Esophagus squamous epithelium (tissue), 5 donors: ENCODE measurements at places on chromosomes 2 and 18.

DNA sequence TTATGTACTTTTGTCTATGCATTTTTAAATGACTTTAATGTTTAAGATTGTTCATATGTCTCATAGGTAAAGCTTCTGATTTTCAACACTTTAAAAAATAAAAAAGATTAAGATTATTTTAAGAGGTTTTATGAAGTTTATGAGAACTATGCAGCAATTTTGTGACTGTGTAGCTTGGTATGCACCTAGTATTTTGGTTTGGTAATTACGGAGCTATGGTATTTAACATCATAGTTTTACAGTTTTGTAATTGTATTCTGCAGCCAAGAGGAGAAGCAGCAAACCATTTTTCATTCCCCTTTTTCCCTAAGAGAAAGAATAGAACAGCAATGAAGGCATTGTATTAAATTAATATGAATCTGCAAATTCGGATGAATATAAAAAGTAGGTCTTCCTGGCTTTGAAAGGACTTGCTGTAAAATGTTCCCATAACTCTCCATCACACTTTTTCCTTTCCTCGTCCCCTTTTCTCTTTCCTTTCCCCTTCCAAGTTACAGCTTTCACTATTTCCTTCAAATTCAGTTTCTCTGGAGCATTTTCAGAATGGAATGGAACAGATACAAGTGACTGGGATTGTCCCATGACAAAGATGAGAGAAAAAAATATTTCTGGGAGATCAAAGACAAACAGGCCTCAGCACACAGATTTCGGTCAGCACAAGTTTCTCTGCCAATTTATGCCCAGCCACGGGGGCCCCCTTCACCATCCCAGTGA is 26.1 kb upstream of the PIEZO2 start:
- DNase-seq: no peak

DNA sequence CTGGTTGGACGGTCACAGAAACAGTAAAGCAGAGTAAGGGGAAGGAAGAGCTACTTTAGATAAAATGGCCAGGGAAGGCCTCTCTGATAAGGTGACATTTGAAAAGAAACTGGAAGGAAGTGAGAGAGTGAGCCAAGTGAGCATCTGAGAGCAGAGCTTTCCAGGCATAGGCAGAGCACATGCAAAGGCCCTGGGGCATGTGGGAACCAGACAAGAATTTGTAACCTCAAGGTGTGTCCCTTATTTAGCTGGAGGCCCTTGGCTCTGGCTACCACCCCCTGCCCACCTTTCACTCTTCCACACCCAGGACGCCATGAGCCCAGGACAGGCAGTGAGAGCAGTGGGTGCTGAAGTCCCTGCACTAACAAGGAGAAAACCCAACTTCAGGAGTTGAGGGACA is 116.0 kb downstream of the CELF4 start:
- DNase-seq: no peak

DNA sequence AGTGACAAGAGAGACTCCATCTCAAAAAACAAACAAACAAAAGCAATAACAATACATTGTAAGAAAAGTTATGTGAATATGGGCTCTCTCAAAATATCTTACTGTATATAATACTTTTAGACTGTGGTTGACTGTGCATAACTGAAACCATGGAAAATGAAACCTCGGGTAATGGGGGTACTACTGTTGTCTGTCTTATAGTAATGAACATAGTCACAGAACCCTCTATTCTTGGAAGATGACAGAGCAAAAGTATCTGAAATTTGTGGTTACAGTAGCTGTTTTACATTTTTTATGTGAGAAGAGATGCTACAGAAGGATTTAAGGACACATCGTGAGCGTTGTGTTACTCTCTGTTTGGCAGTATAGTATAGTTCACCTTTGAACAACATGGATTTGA is 60.5 kb downstream of the MAP4K4 start:
- no peak for DNase-seq

- DNase-seq: no peak
Observed at GRCh38 chr2:43791035-43791765, 17.4 kb downstream of the DYNC2LI1 start.

GRCh38 chr2:119481501-119482455 is 42.5 kb downstream of the SCTR start:
- no peak for DNase-seq

GRCh38 chr2:1081451-1082225 is 131.0 kb downstream of the SNTG2 start:
- DNase-seq: no peak

GRCh38 chr2:240916571-240917008 is 10.5 kb downstream of the CROCC2 start:
- no peak for DNase-seq

GRCh38 chr18:71827301-71827700 is 716.8 kb downstream of the CBLN2 start:
- DNase-seq: no peak

DNA sequence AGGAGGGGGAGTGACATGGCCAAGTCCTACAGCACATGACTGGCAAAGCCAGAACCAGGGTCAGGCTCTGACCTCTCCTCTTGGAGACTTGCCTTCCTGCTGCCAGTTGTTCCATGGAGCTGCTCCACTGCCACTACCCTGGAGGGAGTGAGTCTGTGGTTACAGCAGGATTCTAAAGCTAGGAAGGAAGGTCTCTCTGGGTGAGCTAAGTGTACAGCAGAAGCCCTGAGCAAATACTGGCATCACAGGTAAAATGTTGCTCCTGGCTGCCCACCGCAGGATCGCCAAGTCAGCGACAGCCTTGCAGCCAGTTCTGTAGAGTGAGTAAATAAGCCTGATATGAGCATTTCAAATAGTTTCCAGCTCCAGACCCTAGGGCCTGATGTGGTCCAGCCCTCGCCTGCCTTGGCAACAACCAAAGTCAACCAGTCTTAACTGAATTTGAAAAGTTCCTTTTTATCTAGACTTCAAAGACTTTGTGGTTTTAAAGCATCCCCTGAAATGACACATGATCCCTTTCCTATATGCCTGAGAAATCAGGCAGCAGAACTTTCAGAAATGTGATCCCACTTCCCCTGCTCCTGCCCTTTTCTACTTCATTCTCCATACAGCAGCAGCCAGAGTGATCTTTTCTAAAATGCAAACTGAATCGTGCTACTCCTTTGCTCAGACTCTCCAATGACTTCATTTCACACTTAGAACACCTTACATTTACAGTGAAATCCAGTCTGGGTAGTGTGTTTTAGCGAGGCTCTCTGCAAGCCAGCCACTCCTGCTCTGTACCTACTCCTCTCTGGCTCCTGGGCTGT is 114.3 kb downstream of the MGAT5 start:
- DNase-seq: no peak
